C1 segment of cervical spinal cord (tissue), 14 donors: ENCODE measurements at places on chromosomes 11 and 22.

- no peak for DNase-seq
Measured at GRCh38 chr11:130237282-130238006, 77.3 kb downstream of the ZBTB44 start.

DNA sequence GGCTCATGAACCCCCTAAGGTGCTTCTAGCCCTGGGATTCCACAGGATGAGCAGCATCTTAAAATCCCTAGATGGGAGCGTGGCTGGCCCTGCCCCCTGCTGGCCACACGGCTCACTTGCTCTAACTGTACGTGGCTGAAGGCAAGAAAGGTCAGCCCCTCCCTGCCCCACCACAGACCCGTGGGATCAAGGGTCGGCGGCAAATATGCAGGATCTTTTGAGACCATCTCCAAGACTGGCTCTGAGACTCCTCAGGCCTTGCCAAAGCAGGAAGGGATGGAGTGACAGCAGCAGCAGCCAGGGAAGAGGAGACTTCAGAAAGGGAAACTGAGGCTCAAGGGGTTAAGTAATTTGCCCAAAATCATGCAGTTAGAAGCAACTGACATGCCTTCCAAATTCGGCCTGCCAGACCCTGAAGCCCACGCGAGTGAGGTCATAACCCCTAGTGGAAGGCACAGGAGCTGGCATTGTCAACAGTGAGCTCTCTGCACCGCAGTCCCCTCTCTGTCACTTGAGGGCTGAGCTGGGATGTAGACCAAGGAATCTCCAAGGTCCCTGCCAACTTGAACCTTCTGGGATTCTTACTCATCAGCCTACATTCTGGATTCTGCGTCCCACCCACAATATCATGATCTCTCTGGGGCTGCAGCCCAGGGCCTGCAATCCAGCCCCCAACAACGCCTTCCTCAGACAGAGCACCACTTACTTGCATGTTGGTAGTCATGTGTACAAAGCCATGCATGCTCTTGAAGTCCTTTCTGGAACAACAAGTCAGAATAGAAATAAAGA is 31.4 kb downstream of the CREB3L1 start:
- peak; percentile 38 for DNase-seq

DNA sequence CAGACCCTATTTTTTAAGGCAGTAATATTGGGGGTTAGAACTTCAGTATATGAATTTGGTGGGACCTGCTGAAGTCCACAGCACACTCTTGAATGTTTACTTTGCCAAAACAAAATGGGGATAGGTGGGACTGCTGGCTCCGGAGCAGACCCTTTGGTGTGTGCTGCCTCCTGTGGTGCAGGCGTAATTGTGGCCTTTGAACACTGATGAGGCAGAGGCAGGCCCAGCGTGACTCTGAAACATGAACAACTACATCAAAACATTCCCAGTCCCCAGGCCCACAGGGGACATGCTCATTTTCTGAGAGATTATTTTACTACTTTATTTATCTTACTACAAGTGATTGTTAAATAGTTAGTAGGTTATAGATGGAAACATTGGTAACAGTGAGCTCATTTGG is 225.0 kb upstream of the TBCEL start:
- DNase-seq = no peak

GRCh38 chr11:36012455-36012854 is 68.6 kb downstream of the LDLRAD3 start:
- DNase-seq = no peak

- DNase-seq = no peak
Measured at GRCh38 chr11:71342116-71342515, 89.7 kb upstream of the SHANK2 start.

DNA sequence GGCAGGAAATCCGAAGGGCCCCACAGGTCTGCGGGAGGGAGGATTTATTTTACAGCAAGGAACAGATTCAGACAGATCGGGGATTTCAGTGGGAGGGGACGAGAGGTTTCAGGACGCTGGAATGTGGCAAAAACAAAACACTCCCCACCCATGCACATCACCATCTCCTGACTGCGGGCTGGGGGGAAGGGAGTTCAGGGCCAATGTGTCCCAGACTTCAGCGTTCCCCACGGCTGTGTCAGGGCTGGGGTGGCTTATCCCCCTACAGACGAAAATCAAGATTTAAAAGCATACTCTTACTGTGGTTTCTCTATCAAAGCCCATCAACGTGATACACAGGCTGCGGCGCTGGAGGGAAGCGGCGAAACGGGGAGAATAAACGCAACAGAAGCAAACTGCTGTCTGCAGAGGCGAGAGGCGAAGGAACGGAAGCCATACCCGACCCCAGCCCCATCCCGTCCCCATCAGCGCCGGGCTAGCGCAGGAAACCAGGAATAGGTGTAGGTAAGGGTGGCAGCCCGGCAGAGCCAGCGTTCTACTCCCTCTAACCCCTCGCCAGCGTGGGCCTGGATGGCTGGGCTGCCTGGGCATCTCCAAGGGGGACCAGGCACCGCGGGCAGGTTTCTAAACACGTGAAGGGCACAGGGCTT is 2.7 kb downstream of the TENM4 start:
- peak; percentile 64 for DNase-seq

GRCh38 chr11:45091563-45092403 is 54.7 kb upstream of the PRDM11 start:
- no peak for DNase-seq

- no peak for DNase-seq
Measured at GRCh38 chr11:86246293-86246675, 1.7 kb downstream of the EED start.

- no peak for DNase-seq
Measured at GRCh38 chr11:20474882-20475517, 87.5 kb downstream of the PRMT3 start.
